ENCODE measurements at places on chromosomes 7 and 10.

- no peak for DNase-seq
These were observed 8.3 kb downstream of the NEBL start for GRCh38 chr10:20888620-20889330.

DNA sequence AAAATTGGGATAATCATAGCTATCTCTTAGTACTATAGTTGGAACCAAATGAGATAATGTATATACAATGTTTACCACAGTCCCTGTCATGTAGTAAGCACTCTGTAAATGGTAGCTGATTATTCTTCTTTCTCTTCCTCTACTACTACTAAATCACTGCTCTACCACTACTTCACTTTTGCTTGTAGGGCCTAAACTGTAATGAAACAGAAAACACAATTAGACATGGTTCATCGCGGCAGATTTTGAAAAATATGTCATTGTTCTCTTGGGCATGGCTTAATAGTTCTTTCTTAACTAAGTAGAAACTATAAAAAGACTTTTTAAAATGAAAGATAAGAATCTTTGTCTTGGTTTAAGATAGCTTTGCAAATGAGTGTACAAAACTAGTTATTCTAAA, 34.9 kb downstream of the R3HCC1L start:
- no peak for DNase-seq

DNA sequence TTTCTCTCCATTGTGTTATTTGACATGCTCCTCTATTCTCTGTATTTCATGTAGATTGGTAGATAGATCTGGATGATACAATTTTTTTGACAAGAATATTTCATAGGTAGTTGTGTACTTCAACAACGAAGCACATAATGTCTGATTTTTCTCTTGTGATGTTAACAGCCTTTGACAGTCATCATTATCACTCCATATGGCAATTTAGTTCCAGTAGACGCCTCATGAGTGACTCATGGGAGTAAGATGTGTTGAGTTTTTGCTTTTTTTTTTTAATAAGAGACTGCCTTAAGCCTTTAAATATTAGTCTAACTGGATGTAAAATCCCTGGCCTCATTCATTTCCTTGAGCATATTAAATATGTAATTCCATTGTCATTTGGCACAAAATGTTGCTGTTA, 123.5 kb upstream of the ZNF32 start:
- no peak for DNase-seq

- DNase-seq: no peak
These were observed 7.5 kb downstream of the MRPL43 start for GRCh38 chr10:100979791-100980272.

DNA sequence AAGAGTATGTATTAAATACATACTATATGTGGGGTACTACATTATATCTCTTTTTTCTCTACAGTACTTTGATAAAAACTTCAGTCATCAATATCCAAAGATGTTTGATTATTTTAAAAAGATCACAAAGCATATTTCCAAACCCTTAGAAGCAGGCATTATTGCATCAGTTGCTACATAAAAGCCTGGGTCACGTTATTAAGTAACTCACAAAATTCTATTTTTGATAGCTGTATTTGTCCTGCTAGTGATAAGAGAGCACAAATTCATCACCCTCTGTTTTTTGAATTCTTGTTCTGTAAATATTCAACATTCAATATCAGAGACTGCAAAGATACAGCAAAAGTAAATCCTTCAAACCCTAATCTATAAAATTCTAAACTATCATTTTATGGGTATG, 30.0 kb downstream of the A1CF start:
- no peak for DNase-seq

DNA sequence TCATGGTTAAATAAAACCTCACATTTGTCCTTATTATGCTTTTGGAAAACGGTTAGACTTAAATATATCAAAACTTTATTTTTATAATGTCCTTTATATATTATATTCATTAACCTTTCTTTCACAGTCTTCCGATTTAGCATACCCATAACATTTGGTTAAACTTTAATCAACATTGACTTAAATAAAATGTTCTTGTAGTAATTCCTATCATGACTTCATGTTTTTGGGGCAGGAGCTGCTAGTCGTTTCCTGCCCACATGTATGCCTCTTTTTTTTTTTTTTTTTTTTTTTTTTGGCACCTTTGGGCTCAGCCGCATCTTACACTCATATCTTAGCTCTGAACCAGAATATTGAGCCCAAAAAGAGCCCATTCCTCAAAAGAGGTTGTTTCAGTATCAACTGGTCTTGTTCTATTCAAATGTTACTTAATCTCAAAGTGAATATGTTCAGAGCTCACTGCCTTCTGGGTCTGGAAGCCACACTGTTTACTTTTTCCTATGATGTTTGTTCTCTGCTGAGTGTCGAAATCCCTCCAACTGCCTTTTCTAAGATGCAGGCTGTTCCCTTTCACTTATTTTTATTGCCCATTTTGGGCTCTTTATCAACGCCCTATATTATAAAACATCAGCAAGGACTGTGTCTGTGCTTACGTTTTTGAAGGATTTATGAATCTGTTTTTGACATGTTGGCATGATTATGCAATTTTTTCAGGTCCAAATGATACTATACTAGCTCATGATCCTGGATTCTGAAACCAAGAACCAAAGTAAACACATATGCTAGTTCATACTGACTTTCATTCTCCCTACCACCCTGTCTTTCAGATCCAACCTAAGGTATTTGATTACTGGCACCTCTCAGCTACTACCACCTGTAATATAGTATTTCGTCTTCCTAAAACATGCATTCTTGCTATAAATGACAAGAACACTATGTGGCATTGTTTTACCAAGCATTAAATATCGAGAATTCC, 914.4 kb downstream of the PCDH15 start:
- DNase-seq: no peak

DNA sequence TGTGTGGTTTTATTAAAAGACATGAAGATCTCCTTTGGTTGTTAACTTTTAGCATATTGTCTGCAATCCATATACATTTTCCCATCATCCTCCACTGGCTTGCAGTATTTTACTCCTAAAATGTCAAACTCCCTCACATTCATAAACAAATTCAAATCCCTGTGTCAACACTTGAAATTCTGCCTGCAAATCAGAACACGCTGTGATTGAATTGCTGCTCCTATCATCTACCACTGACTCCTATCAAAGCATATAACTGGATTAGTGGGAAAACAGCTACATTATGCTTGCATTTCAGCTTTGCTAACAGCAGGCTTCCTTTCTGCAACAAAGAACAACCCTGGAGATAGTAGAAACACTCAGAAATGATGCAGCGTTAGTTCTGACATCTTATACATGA, 281.8 kb upstream of the HGF start:
- no peak for DNase-seq

GRCh38 chr10:103078676-103079075, 114.4 kb downstream of the NT5C2 start:
- no peak for DNase-seq

- no peak for DNase-seq
These were observed 192.6 kb downstream of the MGMT start for GRCh38 chr10:129659508-129660268.

GRCh38 chr7:99135938-99136337, 8.0 kb downstream of the SMURF1 start:
- no peak for DNase-seq

- DNase-seq: no peak
These were observed 60.1 kb downstream of the ERCC6 start for GRCh38 chr10:49478819-49479218.

- peak; percentile 35 for DNase-seq
These were observed 48.4 kb downstream of the TES start for GRCh38 chr7:116258734-116259133.

DNA sequence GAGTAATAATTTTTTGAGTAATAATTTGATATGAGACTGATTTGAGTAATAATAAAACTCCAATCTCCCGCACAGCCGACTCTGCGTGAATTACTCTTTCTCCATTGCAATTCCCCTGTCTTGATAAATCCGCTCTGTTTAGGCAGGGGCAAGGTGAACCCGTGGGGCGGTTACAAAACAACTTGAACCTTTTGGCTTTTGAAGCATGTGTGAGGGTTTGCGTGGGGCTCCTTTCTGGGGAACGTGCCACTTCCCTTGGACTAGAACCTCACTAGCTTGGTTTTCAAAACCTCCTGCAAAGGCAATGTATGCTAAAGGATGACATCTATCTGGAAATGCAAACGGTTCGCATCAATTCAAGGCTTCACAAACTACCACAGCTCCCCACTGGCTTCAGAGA, 1.5 kb downstream of the CRPPA start:
- DNase-seq: no peak

DNA sequence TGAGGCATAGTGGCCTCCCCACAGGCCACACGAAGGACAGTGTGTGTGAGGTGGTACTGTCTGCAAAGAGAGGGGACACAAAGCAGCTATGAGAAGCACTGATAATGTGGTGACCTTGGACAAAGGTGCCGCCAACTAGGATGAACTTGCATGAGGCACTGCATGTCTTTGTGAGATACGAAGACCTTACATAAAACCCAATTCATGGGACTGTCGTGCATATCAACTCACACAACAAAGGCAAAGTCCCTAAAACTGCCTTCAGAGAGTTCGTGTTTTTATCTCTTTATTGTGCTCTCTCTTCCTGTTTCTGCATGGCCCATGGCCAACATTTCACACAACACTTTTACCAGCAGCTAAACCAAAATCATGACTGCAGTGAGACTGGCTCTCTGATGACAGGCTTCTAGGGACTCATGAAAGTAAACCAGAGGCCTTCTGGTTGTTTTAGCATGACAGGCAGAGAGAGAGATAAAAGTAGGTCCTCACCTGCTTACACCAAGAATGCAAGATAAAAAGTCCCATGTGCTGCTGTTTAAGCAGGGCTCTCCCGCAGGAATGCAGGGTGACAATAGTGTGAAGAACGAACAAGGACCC, 347.8 kb downstream of the ELMO1 start:
- DNase-seq: no peak

DNA sequence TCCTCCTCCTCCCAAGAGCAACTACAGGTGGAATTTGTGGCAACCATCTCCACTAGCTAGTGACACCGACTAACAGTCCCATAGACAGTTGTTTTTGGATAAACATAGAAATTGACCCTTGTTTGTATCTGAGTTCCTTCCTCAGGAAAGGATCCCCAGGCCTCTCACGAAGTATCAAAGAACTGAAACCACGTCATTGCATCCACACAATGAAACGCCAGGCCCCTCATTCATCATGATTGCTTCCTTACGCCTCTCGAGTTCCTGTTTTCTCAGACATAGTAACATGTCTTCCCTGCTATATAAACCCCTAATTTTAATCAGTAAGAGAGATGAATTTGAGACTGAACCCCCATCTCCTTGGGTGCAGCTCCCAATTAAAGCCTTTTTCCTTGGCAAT, 18.1 kb downstream of the SLC35G1 start:
- DNase-seq: no peak
